ENCODE measurements at places on chromosomes 2 and 18.

- no peak for DNase-seq
These were observed 1.1 kb downstream of the PNKD start for GRCh38 chr2:218271487-218271797.

DNA sequence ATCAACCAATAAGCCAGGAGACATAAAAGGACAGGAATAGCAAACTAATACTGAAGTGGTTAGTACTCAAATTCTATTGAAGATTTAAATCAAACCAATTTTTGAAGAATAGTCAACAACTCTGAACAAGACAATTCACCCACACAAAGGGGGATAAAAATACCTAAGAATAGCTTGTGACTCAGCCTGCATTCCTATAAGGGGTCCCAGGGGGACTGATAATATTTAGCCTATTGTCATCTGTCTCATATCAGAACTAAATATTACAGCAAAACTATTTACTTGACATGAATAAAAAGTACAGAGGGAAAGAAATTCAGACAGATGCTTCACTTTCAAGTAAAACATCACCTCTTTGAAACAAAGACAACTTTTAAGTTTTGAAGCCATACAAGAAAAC lies 7.7 kb downstream of the ITSN2 start:
- DNase-seq: no peak

DNA sequence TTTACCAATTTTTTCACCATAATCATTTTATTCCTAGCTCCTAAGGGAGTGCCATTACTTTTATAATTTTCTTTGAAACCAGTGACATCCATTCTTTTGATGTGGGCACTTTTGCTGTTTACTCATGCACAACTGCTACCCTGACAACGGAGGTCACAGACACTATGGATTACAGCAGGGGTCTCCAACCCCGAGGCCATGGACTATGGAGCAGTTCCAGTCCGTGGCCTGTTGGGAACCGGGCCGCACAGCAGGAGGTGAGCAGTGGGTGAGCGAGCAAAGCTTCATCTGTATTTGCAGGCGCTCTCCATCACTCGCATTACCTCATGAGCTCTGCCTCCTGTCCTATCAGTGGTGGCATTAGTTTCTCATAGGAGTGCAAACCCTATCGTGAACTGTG lies 34.6 kb downstream of the PRPF40A start:
- no peak for DNase-seq

GRCh38 chr18:12291161-12291560 lies 16.9 kb upstream of the TUBB6 start:
- no peak for DNase-seq

DNA sequence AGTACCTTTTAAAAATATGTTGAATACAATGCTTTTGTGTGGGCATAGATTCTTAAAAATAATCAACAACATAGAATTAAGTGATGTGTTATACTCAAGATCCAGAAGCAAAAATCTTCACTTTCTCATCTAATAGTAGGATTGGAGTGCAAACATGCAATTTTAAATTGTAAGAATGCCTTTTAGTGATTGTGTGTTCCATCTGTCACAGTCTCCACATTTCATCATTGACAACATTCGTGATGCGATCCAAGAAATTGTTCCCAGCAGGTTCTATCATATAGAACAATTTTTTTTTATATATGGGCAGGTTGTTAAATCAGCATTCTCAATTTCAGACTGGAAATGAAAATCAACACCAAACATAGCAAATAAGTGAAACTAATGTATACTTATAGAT lies 1671.8 kb upstream of the SLC39A10 start:
- no peak for DNase-seq

DNA sequence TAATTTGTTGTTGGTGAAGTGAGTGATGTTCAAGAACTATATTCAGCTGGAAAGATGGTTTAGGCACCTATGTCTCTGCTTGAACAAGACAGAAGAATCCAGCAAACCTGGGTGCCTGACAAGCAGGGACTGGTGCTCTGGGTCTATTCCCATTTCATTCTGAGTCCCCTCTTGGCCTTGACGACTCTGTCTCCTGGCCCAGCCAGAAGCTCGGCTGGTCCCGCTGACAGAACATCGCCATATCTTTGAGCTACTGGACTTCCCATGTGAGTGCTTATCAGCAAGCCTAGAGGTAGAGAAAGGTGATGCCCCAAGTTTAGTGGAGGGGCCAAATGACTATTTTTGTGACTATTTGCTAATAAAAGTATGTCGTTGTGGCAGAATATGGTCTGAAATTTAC lies 48.2 kb downstream of the SDC1 start:
- DNase-seq: no peak

GRCh38 chr2:46539327-46540276 lies 60.2 kb downstream of the TMEM247 start:
- no peak for DNase-seq

DNA sequence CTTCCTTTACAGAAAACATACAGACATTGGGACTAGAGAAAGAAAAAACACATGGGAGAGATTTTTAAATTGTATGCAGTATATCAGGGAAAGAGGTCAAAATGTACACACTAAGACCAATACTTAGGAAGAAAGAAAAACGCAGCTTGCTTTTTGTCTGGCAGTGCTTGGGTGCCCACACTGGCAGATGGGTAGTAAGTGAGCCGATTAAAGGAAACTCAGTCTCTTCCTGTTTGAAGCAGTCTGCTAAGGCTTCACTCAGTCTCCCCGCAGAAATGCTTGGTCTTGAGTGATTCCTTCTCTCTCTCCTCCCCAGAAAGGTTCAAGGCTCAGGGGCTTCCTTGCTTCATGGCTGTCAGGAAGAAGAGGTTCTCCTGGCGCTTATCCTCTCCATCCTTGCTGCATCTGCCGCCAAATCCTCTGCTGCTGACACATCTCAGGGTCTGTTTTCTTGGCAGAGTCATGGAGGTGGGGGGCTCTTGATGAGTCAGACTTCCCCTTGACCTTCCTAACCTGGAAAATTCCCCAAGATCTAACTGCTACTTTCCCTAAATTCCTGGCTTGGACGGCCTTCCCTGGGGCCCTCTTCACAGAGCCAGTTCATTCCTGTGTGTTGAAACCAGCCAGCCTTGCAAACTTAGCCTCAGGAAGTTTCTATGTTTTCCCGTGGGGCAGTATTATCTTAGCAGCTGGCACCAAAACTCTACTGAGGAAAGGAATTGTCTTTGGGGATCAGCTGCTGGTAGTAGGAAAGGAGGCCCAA lies 10.5 kb upstream of the TMSB10 start:
- DNase-seq: no peak

DNA sequence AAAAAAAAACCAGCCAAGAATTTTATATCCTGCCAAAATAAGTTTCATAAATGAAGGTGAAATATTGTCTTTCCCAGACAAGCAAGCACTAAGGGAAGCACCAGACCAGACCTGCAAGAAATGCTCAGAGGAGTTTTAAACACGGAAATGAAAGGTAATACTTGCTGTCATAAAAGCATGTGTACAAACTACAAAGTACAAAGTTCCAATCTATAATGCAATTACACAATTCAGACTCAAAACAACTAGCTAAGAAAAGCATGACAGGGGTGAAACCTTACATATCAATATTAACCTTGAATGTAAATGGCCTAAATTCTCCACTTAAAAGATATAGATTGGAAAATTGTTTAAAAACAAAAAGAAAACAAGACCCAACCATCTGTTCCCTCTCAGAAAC lies 45.0 kb upstream of the ASXL3 start:
- no peak for DNase-seq

GRCh38 chr18:75827751-75828287 lies 400.3 kb upstream of the SMIM21 start:
- no peak for DNase-seq

GRCh38 chr2:101293544-101293943 lies 15.0 kb downstream of the RNF149 start:
- DNase-seq: no peak

GRCh38 chr2:40346535-40347354 lies 105.1 kb downstream of the SLC8A1 start:
- no peak for DNase-seq

- DNase-seq: no peak
These were observed 129.1 kb upstream of the SMAD2 start for GRCh38 chr18:48059455-48060010.

DNA sequence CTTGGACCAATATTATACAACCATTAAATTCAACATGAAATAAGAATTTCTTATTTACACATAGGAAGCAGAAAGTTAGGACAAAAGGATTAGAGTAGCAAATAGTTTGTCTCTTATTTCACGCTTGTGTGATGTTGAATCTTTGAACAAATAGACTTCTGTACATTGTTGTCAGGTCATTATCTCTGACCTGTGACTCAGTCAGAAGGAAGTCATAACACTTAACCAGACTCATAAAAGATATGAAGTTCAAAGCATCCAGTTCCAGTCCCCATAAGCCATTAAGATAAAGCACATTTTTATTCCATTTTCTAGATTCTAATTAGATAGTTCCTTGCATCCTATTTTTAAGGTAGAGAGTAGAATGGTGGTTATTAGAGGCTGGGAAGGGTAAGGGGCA lies 130.8 kb downstream of the UPP2 start:
- no peak for DNase-seq

- no peak for DNase-seq
These were observed 1088.7 kb downstream of the SUCLG1 start for GRCh38 chr2:83370419-83370762.

DNA sequence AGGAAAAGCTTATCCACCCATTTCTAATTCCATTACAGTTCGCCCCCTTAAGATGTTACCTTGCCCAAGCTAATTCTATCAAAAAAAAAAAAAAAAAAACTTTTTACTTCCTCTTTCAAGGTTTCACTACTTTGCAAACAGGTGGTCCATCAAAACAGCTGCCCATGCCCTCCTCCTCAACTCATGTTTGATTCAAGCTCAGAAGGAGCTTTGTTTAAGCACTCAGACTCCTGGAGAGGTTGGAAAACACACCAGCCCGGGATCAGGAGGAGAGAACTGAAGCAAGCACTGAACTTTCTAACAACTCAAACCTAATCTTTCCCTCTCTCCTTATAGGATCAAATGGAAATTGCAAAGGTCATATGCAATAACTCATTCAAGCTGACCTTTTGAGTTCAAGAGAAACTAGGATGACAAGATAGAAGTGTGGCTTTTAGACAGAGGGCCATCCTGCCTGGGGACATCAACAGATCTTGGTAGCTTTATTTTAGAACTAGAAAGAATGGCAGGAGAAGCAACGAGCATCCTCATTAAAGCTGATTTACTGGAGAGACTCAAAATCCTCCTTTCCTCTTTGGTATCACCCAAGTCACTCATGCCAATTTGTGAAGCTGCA lies 28.3 kb upstream of the FZD7 start:
- no peak for DNase-seq

DNA sequence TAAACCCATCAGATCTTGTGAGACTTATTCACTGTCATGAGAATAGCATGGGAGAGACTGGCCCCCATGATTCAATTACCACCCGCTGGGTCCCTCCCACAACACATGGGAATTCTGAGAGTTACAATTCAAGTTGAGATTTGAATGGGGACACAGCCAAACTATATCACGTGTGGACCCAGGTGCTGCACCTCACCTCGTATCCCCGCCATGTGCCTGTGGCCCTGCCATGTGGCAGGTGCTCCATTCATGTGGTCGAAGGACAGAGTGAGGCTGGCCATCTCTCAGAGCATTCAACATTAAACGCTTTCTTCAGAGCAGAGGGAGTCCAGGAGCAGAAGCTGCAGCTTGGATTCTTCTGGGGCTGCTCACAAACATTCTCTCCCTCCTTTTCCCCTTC lies 32.3 kb downstream of the MROH2A start:
- no peak for DNase-seq

- DNase-seq: no peak
These were observed 57.6 kb upstream of the PKDCC start for GRCh38 chr2:41990245-41990644.

DNA sequence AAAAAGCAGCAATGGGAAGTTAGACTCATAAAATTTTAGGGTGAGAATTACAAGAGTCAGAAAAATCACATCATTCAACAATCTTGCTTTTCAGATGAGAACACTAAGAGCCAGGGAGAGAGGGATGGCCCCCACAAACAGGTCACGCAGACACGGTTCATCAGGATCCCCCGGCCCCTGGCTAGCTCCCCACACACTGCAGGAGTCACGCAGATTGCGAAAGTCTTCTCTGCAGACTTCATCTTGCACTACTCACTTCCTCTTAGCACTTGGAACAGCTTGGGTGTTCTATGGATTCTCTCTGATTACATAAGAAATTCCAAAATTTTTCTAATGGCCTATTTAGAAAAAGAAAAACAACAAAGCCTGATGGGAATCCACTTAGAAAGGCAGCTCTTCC lies 21.6 kb upstream of the SULT1C2 start:
- peak; percentile 59 for DNase-seq

GRCh38 chr2:213032607-213033006 lies 118.8 kb downstream of the IKZF2 start:
- DNase-seq: no peak

DNA sequence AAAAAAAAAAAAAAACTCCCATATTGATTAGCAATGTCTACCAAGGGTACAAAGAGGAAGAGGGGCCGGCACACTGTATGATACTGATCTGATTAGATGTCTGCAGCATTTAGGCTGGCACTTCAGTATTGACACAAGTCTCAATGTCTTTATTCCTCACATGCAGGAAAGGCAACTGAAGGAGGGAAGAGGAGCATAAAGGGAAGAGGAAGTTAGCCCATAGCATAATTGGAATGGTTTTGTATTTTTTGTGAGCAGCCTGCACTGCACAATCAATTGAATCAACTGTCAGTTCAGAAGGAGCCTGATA lies 79.0 kb downstream of the DNER start:
- DNase-seq: no peak

DNA sequence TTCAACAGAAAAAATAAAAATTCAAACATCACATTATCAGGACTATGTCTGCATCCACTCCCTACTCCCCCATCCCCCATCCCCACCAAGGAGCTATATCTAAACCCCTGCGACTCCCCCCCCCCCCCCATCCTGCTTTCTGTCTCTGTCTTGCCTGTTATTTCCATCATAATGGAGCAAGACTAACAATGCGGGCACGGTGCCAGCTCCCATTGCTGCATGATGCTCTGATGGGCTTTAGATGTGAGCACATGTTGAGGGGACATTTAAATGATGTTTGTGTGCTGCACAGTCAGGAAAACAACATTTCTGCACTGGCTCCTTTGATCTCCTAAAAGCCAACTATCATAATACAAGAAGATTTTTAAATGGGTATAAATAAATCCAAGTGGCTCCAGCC lies 644.2 kb upstream of the SETBP1 start:
- DNase-seq: no peak

DNA sequence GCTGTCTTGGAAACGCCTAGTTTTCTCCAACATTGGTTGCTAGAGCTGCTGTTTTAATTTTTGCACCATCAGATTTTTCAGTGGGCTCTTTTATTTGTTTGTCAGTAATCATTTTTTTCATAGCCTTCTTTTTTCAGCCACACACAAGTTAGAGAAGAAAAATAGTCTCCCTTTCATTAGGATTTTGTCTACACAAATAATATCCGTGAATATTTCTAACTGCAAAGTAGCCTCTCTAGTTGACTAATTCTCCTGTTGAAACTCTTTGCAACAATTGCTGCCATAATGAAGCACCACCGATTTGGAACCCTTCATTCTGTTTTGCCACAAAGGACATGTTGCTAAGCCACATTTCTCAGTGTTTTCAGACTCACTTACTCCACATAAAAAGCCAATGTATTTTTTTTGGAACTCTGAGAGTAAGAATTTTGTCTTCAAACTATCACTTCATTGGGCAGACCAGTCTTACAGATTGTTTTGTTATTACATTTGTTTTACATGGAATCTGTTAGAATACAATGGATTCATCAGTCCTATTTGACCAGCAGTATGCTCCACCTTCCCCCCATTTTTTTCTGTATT lies 9.6 kb downstream of the KCNJ3 start:
- DNase-seq: no peak
